ENCODE measurements at places on chromosomes 7 and 10. TPM values are rescaled to one million over a fixed set of nuclear protein-coding genes. Genes with fewer than 3 reads are reported as not detected.

DNA sequence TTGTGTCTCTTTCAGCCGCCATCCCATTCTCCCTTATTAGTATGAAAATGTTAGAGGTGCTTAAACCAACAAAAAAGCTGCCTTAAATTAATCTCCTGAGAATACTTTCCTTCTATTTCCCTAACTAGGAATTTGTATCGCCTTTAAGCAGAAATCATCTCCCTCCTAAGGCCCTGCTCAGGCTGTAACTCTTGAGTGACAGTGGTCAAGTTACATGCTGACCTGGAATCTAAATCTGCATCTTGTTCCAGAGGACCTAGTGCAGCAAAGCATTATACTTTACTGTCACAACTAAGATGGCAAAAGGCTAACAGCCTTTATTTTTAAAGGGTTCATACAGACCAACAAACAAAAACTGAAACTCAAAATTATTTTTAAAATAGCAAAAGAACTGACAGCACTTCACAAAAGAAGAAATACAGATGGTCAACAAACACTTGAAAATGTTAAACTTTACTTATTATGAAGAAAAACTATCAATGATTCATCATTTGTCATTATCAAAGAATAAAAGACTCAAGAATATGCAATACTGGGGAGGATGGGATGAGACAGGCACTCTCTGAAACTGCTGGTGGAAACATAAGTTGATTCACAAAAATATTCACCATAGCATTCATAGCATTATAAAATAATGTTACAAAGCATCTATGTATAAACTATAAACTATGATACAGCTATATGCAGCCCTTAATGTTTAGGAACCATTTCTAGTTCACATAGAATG, 11.0 kb downstream of the CYREN start:
- DNase-seq = no peak

The MLXIPL gene
- not detected for total RNA-seq

GRCh38 chr10:104446151-104446550, 92.5 kb downstream of the CFAP58 start:
- no peak for DNase-seq

The HOGA1 gene
- total RNA-seq = not detected

DNA sequence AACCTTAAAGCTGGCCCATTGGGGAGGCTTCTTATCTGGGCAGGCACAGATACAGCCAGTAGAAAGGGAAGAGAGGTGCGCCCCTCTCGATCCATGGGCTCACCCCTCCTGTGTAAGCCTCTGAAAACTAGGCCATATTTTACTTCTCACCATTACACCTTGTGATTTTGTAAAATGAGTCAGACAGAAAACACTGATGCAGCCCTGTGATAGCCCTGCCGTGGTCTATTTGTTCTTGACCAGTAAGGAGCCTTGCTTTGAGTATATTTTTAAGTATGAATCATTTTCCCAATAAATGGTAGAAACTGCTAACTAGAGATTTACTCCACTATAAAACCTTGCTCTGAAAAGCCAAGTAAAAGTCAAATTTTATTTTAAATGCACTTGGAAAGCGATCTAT, 329.8 kb upstream of the MBL2 start:
- no peak for DNase-seq

DNA sequence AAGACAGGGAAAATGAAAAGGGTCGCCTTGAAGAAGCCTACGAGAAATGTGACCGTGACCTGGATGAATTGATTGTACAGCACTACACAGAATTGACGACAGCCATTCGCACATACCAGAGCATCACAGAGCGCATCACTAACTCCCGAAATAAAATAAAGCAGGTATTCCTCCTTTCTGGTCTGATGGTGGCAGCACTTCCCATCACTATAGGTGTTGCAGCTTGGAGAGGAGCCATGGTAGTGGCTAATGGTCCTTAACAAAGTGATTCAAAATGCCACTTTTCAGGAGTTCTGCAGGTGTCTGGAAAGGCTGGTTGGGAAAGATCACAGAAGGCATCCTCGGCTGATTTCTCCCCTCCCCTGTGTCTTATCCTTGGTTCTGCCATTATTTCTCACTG, 22.1 kb downstream of the EXOC4 start:
- no peak for DNase-seq

Measured in activated naive CD8-positive, alpha-beta T cell treated with anti-CD3 and anti-CD28 coated beads for 36 hours (primary cell).